Parietal lobe (tissue), 2 donors: ENCODE measurements at places on chromosomes 3 and 15. TPM values are rescaled to one million over a fixed set of nuclear protein-coding genes. Genes with fewer than 3 reads are reported as not detected.

ARPIN gene
- total RNA-seq, result 21.6 TPM

ADAMTS17 gene
- 8.5 TPM for total RNA-seq

GOLGB1 gene
- total RNA-seq, result 67.9 TPM

CHL1 gene
- 1,059 TPM for total RNA-seq

DTX3L gene
- 2.8 TPM for total RNA-seq

SQOR gene
- total RNA-seq, result 1.6 TPM

NMB gene
- 2.2 TPM for total RNA-seq

CLDN11 gene
- 2.8 TPM for total RNA-seq

SUCLG2 gene
- 5.6 TPM for total RNA-seq

TIGIT gene
- not detected for total RNA-seq

CDHR4 gene
- not detected for total RNA-seq

CTXND1 gene
- 0.63 TPM for total RNA-seq

TEX55 gene
- total RNA-seq, result not detected

CNTN4 gene
- 102 TPM for total RNA-seq

FANCI gene
- 16.9 TPM for total RNA-seq

RAB6B gene
- total RNA-seq, result 64.2 TPM

LTK gene
- not detected for total RNA-seq

GOLGA8Q gene
- 1.9 TPM for total RNA-seq

KY gene
- total RNA-seq, result 0.94 TPM

SERINC4 gene
- not detected for total RNA-seq

GASK1A gene
- total RNA-seq, result 11.6 TPM

NKIRAS1 gene
- 31.6 TPM for total RNA-seq

CCDC9B gene
- 4.4 TPM for total RNA-seq

SV2B gene
- total RNA-seq, result 34.7 TPM

VEPH1 gene
- total RNA-seq, result 15.7 TPM

NME9 gene
- total RNA-seq, result 4.1 TPM

ZNF860 gene
- 5.3 TPM for total RNA-seq

GATM gene
- total RNA-seq, result 128 TPM

SLC27A2 gene
- total RNA-seq, result 1.3 TPM

REC114 gene
- not detected for total RNA-seq

RAB8B gene
- total RNA-seq, result 79.8 TPM

GOLGA8G gene
- total RNA-seq, result not detected

LRRC15 gene
- total RNA-seq, result not detected

HEG1 gene
- total RNA-seq, result 20.0 TPM

TMEM39A gene
- total RNA-seq, result 36.0 TPM

RBP2 gene
- total RNA-seq, result not detected

CADPS gene
- total RNA-seq, result 418 TPM

CLDN1 gene
- 2.5 TPM for total RNA-seq

ZMYND10 gene
- 3.4 TPM for total RNA-seq

FGF7 gene
- total RNA-seq, result 0.94 TPM

ITIH4 gene
- 17.8 TPM for total RNA-seq

SAMMSON gene
- total RNA-seq, result not detected

MGA gene
- 111 TPM for total RNA-seq

UBL7 gene
- 30.4 TPM for total RNA-seq

C3orf49 gene
- not detected for total RNA-seq

MESP1 gene
- 2.2 TPM for total RNA-seq

MYRIP gene
- total RNA-seq, result 10.0 TPM

GABRG3 gene
- 23.8 TPM for total RNA-seq

FGF12 gene
- 180 TPM for total RNA-seq

TMOD2 gene
- 232 TPM for total RNA-seq

FOXB1 gene
- not detected for total RNA-seq

DPPA4 gene
- 1.6 TPM for total RNA-seq
